Chondrocyte (in vitro differentiated cells): ENCODE measurements at places on chromosomes 3 and 15. TPM values are rescaled to one million over a fixed set of nuclear protein-coding genes. Genes with fewer than 3 reads are reported as not detected.

The KBTBD13 gene
- not detected in 3 replicates for total RNA-seq

GRCh38 chr3:190382082-190382481 is 5.9 kb upstream of the CLDN16 start:
- no peak for DNase-seq

- no peak for DNase-seq
These were observed 536.9 kb downstream of the ZIC1 start for GRCh38 chr3:147945968-147946519.

DNA sequence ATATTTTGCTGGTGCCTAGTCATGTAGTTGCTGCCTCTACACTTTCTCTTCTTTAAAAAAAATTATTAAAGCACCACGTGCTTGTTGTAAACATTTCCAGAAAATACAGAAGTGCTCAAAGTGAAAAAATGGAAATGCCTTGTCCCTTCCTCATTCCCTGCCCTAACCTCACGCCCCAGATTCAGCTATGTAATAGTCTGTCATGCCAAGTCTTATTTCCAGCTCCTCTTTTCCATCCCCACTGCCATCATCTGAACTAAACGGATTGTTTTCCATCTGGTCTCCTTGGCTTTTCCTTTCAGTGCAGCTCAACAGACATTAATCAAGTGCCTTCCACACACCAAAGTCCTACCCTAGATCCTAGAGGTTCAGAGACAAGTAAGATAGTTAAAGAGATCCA is 15.5 kb downstream of the ZNF774 start:
- DNase-seq, result no peak

The LRRC31 gene
- not detected in 3 replicates for total RNA-seq

DNA sequence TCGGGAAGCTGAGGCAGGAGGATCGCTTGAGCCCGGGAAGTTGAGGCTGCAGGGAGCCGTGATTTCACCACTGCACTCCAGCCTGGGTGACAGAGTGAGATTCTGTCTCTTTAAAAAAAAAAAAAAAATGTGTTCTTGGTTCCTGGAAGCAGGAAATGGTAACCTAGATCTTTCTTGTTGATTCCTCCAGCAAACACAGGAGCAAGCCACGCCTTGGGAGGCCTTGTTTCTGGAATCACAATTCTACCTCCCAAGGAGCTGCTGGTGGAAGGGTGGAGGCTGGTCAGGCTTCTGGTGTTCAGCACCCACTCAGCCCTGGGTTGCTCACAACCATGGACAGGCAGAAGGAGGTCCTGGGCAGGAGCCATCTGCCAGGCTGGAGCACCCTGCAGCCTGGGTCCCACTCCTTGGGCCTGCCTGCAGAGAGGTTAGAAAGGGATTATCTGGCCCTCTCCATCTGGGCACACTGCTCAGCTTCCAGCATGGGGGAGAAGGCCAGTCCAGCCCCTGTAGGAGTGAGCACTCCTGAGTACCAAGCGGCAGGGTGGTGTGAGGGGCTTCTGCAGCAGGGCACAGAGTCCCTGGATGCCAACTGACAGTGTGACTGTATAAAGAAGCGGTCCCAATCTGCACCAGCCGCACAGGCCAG is 65.6 kb downstream of the ABTB1 start:
- no peak for DNase-seq

DNA sequence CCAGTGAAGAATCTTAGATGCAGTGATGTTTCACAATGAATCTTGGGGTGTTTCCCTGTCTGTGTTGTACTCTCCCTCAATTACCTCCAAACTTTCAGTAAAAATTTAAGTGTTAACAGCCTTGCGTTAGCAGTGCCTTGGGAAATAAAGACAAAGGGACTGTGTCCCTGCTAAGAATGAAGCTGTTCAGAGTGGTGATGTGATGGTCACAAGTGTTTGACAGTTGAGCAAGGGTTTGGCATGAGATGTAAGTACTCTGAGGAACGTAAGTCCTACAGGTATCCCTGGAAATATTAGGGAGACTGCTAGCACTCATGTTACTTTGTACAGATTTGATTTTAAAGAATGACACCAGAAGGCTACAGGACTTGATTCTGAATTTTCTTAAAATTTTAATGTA is 304.3 kb upstream of the DPH6 start:
- no peak for DNase-seq

The RBMS3 gene
- 46.7 to 82.6 TPM (median 47.6 TPM) in 3 replicates for total RNA-seq

DNA sequence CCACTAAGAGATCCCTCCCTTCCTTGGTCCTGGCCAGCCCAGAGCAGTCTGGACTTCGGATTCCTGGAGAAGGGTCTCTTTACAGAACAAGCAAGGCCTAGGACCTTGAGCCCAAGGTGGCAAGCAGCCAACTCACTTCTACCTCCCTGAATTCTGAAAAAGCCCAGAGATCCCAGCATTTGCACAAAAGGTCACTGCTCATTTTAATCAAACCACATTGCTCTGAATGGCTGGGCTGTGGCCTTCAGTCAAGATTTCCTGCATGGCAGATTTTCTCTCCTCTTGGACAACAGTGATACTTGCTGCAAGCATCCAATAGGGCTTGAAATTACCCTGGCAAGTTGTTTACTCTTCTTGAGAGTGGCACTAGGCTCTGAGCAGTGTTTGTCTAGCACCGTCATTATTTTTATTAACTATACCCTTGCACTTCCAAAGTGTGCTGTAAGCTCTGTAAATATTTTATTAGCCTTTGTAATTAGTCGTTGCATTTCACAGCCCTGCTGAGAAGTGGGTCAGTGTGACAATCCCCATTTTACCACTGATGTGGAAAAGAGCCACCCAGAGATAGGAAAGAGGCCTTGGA is 274.7 kb upstream of the CTNNB1 start:
- DNase-seq, result no peak

DNA sequence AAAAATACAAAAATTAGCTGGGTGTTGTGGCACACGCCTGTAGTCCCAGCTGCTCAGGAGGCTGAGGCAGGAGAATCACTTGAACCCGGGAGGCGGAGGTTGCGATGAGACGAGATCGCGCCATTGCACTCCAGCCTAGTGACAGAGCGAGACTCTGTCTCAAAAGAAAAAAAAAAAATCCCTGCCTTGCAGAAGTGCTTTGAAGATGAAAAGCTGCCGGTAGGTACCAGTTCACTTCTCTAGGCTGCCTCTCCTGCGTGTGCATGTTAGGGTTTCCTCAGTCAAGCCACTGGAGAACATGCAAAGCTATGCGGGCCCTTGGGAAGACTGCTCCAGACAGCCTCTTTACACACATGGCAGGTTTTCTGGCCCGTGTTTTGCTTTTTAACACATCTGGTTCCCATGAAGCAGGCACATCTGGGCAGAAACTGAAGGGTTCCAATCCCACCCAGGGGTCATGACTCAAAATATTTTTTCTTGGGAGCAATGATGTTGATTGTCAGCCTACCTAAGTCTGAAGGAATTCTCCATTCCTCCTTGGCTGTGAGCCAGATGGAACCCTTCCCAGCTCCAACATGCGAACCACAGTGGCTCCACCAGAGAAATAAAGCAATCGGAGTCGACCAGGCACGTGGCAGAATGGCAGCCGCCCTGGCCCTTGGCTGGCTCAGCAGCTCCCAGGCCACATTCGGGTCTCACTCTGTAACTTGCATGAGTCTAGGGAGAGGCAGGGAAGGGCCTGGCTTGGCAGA is 29.6 kb downstream of the MGLL start:
- DNase-seq, result no peak

DNA sequence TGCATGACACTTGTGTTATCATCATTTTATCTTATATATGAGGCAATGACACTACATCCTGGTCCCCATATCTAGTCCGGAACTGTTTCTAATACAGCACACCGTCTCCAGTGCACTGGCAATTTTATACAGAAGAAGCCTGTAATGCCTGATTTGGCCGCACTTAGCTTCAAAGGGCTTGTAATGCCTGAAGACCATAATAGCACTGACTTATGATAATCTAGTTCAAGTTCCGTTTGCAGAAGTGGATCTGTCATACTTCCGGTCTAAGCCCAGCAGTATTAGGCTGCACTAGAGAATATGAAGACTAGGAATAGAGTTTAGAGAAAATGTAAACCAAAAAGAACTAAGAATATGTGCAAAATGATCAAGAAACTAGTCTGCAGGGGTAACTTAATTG is 1.3 kb downstream of the BNIP2 start:
- DNase-seq, result no peak

- no peak for DNase-seq
These were observed 12.9 kb downstream of the B3GNT5 start for GRCh38 chr3:183265834-183266417.

The CXCR6 gene
- total RNA-seq, result not detected in 3 replicates

- no peak for DNase-seq
These were observed 1.5 kb upstream of the SNX22 start for GRCh38 chr15:64149893-64150578.

The CMTM8 gene
- total RNA-seq, result 2.3 to 3.7 TPM (median 2.5 TPM) in 3 replicates

DNA sequence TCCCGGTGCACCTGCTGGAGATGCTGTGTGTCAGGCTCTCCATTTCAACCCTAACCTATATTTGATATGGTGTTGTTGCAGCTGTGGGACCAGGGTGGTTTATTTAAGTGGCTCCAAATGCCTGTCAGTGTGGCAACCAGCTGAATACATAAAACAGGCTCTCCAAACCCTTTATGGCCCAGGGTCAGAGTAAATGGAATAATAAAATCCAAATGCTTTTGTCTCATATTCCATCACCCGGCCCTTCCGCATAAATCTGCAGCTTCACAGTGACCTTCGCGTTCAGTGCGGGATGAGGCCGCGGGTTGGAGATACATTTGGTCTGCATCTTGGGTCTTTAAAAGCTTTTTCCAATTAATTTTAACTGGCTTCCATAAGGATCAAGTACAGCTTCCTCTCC is 382.1 kb upstream of the NR2F2 start:
- no peak for DNase-seq

The MKRN3 gene
- total RNA-seq, result not detected in 3 replicates

The GOLGA6D gene
- 0.15 TPM in 1 of 3 replicates, not detected in the others for total RNA-seq

The ILDR1 gene
- not detected in 3 replicates for total RNA-seq

- peak; percentile 49 for DNase-seq
These were observed 172.0 kb downstream of the XXYLT1 start for GRCh38 chr3:195098741-195099525.

DNA sequence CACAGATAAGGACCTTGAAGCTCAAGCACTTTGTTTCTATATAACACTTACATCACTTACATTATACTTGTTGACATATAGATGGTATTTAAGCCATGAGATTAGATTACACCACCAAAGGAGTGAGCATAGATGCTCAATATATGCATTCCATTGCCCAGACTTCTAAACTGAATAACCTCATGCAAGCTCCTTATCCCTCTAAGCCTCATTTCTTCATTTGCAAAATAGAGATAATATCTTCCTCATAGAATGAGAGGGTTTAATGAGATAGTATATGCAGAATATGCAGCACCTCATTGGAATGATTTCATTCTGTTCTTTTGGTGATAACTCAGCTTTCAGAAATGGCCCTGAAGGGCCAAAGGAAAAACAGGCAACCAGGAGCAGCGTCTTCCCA is 18.5 kb downstream of the NLGN1 start:
- no peak for DNase-seq

The VEPH1 gene
- total RNA-seq, result 2.2 to 4.3 TPM (median 3.1 TPM) in 3 replicates

GRCh38 chr3:13846716-13847570 is 32.9 kb downstream of the WNT7A start:
- peak; percentile 70 for DNase-seq

- peak; percentile 35 for DNase-seq
These were observed 25.7 kb downstream of the RGMA start for GRCh38 chr15:93063262-93063671.

DNA sequence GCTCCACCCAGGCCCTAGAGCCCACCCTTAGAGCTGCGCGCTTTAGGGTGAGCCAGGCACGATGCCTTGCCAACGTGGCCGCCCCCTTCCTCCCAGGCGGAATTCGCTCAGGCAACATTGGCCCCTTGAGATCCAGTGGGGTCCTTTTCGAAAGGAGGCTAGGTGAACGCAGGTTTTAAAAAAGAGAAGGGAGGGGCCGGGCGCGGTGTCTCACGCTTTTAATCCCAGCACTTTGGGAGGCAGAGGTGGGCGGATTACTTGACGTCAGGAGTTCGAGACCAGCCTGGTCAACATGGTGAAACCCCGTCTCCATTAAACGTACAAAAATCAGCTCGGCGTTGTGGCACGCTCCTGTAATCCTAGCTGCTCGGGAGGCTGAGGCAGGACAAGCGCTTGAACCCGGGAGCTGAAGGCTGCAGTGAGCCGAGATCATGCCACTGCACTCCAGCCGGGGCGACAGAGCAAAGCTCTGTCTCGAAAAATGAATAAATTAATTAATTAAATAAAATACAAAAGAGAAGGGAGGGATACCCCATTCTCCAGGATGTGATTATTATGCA is 984 bp upstream of the RPP25 start:
- DNase-seq, result no peak

The TMEM158 gene
- total RNA-seq, result 5.8 to 34.8 TPM (median 6.9 TPM) in 3 replicates

- DNase-seq, result no peak
These were observed 575.4 kb upstream of the GOLIM4 start for GRCh38 chr3:168671091-168671490.

DNA sequence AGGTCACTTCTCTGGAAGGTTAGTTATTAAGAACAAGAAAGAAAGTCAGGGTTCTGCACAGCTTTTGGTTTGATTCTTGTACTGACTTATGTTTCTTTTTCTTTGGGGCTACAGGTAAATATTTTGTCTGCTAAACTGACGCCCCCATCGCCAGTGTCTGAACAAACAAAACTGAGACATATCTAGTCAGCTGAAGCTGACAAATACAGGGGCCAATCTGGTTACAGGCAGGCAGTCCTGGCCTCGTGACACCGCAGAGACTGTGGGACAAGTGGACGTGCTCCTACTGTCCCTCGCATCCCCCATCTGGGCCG is 4.6 kb upstream of the RPL14 start:
- no peak for DNase-seq

- peak; percentile 72 for DNase-seq
These were observed 16.0 kb downstream of the FBLN2 start for GRCh38 chr3:13564751-13565560.

The CADPS gene
- not detected in 3 replicates for total RNA-seq

The TRPM1 gene
- total RNA-seq, result not detected in 3 replicates

- no peak for DNase-seq
These were observed 45.0 kb downstream of the GPR176 start for GRCh38 chr15:39874890-39875549.

- DNase-seq, result no peak
These were observed 1074.8 kb upstream of the ALCAM start for GRCh38 chr3:104291878-104292277.

The PPP2R3A gene
- total RNA-seq, result 14.7 to 20.6 TPM (median 14.8 TPM) in 3 replicates
